ENCODE measurements at places on chromosomes 1 and 21. TPM values are rescaled to one million over a fixed set of nuclear protein-coding genes. Genes with fewer than 3 reads are reported as not detected.
A peak's percentile ranks its signal among the peaks of the same experiment; 100 is the strongest.

- DNase-seq = no peak
Observed at GRCh38 chr1:178353524-178353923, 143.2 kb downstream of the CLEC20A start.

- peak; percentile 56 for DNase-seq
Observed at GRCh38 chr1:66271216-66271903, 262.6 kb upstream of the SGIP1 start.

- DNase-seq = no peak
Observed at GRCh38 chr1:112971006-112971405, 15.0 kb upstream of the SLC16A1 start.

DNA sequence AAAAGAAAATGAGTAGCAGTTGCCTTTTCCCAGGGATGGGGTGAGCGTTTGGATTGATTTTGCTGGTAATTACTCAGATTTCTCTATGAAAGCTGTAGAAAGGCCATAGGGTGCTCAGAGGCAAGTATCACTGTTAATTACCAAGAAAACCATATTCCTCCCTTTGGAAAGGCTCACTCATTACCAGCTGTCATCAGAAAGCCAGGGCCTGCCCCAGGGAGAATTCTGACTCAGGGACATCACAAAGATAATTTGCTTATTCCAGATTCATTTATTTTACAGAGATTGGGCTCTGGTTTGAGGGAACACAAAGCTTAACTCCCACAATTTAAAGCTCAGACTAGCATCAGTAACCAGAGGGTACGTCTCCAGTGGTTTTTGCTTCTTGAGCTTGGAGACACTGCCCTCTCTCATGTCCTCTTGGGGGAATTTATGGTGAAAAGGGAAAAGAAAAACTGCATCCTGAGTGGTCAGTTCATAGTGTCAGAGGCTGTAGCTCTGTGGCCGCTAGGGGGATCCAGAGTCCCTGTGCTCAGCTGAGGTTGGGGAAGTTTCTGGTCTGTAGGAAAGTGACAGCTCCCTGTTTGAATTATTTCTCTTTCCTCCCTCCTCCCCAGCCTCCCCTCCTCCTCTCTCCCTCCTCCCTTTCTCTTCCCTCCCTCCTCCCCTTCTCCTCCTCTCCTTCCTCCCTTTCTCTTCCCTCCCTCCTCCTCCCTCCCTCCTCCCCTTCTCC lies 204.3 kb downstream of the KCNJ6 start:
- DNase-seq = no peak

- DNase-seq = no peak
Observed at GRCh38 chr1:220366269-220366668, 94.0 kb upstream of the RAB3GAP2 start.

- DNase-seq = no peak
Observed at GRCh38 chr1:207825719-207826556, 74.1 kb downstream of the CD46 start.

- no peak for DNase-seq
Observed at GRCh38 chr1:109891930-109892329, 18.7 kb upstream of the CSF1 start.

GRCh38 chr1:3071565-3072390 lies 2.8 kb downstream of the PRDM16 start:
- DNase-seq = no peak

- no peak for DNase-seq
Observed at GRCh38 chr1:228047183-228047466, 35.4 kb upstream of the ARF1 start.

DNA sequence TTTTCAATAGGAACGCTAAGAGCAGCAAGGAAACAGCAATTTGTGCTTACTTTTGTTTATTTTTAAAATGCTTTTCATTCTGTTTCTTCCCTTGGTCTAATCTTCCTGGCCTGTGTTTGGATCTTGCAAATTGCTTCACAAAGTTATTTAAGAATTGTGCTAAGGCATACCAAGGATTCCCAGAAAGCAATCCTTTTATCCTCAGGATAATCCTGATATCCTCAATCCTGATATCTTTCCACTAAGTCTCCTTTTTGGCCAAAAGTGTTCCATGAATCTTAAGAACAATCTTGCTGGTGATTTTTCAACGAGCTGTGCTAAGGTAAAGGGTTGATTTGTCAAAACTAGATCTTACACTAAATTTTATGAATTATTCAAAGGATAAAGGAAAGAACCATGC lies 1577.9 kb downstream of the PLA2G4A start:
- no peak for DNase-seq

- no peak for DNase-seq
Observed at GRCh38 chr1:65964123-65964522, 171.4 kb downstream of the PDE4B start.

DNA sequence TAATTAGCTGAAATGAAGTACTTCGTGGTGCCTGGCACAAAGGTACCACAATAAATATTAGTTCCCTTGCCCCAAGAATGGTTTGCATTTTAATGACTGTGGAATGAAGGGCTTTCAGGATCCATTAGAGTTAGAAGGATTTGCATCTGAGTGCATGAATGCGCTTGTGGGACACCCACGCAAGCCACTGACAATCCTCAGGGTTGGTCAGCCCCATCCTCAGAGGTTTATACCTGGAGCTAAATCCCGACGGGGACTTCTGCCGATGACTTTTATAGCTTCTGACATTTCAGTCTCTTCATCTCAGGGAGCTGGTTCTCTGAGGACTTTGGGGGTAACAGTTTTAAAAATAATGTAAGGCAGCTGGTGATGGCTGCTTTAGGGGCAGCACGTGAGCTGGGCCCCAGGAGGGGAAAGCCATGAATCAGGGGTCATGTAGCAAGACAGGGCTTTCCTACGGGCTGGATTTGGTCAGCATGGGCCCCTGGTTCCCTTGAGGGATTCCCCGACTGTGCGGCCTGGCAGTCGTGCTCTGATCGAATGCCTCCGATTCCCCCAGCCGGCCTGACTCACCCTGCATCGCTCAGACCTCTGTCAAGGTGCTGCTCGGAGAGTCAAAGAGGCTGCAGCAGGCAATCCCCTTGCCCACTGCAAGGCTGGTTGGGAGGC lies 20.8 kb upstream of the IL10 start:
- DNase-seq = no peak

DNA sequence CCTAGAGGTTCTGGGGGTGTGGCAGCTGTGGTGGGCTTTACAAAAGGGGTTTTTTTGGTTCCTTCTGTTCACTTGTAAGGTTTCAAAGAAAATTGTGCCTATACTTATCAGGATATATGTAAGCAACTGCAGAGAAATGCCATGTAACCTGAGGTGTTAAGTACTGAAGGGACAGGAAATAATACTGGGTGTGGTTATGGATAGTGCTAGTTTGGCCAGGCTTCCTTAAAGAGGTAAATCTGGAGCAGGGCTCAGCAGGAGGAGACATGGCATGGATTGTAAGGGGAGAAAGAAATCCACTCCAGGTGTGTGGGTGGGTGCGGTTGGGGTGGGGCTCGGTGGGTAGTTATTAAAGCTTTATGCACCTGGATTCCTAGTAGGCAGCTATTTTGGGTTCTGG lies 28.3 kb downstream of the KIRREL1 start:
- DNase-seq = no peak

GRCh38 chr1:67811781-67812180 lies 21.5 kb downstream of the GNG12 start:
- no peak for DNase-seq

GRCh38 chr1:211648980-211649934 lies 26.2 kb downstream of the NEK2 start:
- DNase-seq = no peak

- DNase-seq = no peak
Observed at GRCh38 chr1:162666006-162666645, 33.9 kb downstream of the DDR2 start.

DNA sequence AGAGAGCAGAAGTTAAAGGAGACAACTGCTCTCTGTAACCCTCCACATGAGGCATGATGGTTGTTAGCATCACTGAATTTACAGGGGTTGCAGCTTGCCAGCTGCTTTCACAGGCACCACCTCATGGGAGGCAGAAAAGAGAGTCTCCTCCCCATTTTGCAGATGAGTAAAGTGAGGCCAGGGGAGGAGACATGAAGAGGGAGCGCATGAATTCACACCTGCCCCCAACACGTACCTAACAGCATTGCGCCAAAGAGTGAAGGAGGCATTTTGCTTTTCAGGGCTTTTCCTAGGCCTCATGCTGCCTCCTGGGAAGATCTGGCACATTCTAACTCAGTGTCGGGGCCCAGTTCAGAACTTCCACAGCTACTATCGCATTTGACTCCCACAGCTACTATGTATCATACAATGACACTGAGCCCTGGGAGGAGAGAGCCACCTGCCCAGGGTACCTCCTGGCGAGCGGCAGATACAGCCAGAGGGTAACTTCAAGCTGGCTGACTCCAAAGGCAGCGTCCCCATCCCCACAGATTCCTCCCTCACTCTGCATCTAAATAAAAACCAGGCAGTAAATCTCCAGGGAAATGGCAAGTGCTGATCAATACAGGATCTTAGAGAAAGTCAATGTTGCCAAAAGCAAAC lies 34.0 kb downstream of the GLIS1 start:
- no peak for DNase-seq

DNA sequence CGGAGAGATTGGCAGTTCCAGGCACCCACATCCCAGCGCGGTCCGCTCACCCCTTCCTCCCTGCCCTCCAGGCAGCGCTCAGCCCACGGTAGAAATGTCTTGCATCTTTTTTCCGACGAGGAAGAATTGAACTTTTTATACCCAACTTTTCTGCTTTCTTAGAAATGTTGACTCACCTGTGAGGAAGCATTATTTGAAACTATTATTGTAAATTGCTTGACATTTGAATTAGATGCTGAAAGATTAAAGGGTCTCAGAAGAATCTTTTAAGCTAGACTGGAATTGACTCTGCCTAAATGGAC lies 912 bp upstream of the SIPA1L2 start:
- DNase-seq = no peak

DNA sequence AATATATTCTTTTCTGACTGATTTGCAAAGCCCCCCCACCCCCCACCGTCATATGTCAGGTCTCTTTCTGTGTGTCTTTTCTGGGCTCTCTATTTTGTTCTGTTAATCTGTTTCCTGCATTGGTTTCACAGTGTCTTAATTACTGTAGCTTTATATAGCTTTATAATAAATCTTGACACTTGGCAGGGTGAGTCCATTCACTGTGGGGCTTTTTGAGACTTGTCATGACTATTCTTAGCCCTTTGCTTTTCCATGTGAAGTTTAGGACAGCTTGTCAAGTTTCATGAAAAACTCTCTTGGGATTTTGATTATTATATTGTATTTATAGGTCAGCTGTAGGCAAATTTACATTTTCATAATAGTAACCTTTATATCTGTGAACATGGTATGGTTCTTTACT lies 50.4 kb downstream of the MIGA1 start:
- DNase-seq = no peak

- DNase-seq = no peak
Observed at GRCh38 chr1:195831789-195832188, 776.5 kb downstream of the KCNT2 start.

DNA sequence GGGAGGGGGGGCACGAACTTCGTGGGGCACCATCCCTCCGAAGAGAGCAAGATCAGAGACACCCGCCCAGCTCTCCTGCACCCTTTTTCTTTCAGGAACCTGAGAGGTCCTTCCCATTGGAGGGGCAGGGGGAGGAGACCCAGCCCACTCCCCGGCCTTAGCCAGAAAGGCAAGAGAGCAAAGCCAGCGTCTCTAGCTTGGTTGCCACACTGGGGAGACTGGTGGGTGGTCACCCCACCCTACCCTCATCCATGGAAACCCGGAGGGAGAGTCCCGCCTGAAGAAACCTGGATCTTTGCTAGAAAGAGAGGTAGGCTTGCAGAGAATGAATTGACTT lies 246 bp downstream of the ATP2B4 start:
- DNase-seq = no peak

DNAJC6 gene
- total RNA-seq = 1.9 TPM

RHBDL2 gene
- total RNA-seq = 1.6 TPM

AGMAT gene
- 0.24 TPM for total RNA-seq

LCK gene
- total RNA-seq = 3.5 TPM

AGRN gene
- 27.1 TPM for total RNA-seq

FGR gene
- total RNA-seq = 44.6 TPM

FAM72D gene
- 0.24 TPM for total RNA-seq

SLC19A1 gene
- 14.7 TPM for total RNA-seq

CNTN2 gene
- total RNA-seq = not detected

CD52 gene
- total RNA-seq = not detected

ADAMTS4 gene
- 38.5 TPM for total RNA-seq

E2F2 gene
- total RNA-seq = 0.60 TPM

CR1L gene
- total RNA-seq = not detected

GSTM1 gene
- not detected for total RNA-seq

TMCC2 gene
- total RNA-seq = 4.9 TPM

TEX38 gene
- not detected for total RNA-seq

SLC22A15 gene
- 4.8 TPM for total RNA-seq

C1QC gene
- total RNA-seq = 461 TPM

SERPINC1 gene
- total RNA-seq = not detected

All from omental fat pad (tissue), 4 donors.